ENCODE measurements at places on chromosomes 1 and 21. TPM values are rescaled to one million over a fixed set of nuclear protein-coding genes. Genes with fewer than 3 reads are reported as not detected.

S100A14 gene
- 0.57 TPM for total RNA-seq

DNA sequence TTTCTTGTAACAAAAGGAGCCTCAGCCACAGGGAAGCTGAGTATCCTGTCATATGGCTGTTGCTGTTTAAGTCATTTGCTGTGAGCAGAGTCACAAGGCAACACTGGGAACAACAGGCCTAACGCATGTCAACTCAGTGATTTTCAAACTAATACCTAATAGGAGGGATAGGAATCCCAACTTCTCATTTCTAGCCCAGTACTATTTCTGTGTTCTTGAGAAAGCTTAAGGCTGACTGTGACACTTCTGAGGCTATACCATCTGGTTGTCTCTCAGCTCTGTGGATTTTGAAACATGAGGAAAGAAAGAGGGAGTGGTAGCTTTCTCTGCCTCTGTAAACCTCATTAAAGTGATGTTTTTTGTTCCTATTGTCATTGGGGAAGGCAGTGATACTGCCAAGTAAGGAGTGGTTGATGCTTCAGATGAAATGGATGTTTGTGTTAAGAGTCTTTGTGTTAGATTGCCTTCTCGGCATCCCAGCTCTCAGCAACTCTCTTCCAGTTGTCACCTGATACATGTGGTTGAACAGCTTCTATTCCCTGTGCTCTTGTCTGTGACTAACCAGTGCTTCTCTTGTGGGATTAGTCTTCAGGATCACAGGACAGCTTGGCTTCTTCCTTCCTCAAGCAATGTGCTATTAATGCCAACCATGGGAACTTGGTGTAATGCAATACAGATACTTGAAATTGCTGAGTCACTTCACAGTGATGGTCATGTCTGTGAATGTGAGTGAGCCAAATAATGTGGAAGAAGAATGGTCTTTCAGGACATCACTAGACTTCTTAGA is 166.8 kb upstream of the IVNS1ABP start:
- H3K27ac ChIP-seq: no peak overlapping the region
- no peak overlapping the region for H3K4me3 ChIP-seq
- no peaks in the 10 kb centered on the region for H3K36me3 ChIP-seq

DNA sequence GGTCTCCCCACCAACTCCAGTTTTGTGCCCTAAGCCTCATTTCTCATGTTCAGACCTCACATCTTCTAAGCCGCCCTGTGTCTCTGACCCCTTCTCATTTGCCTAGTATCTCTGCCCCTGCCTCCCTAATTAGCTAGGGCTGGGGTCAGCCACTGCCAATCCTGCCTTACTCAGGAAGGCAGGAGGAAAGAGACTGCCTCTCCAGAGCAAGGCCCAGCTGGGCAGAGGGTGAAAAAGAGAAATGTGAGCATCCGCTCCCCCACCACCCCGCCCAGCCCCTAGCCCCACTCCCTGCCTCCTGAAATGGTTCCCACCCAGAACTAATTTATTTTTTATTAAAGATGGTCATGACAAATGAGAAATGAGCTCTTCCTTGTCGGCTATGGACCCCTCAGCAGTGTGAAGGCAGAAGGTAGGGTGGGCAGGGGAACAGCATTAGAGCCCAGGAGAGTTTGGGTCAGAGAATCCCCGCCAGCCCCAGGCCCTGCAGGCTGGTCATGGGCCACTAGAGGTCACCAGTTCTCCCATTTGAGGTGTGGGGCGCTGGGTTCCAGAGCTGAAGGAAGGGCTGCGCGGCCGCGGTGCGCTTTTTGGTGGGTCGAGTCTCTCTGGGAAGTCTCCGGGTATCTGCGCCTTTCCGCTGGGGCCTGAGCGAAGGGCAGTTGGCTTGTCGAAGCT is 11.5 kb downstream of the ADAMTSL4 start:
- H3K27ac ChIP-seq: peak overlapping the region; percentile 98
- peak overlapping the region; percentile 69 for H3K4me3 ChIP-seq
- H3K4me1 ChIP-seq: peaks cover 50% of the 10 kb centered on the region
- no peak for DNase-seq
- H3K36me3 ChIP-seq: no peaks in the 10 kb centered on the region

WNT2B gene
- 1.6 TPM for total RNA-seq

All from Panc1 (cell line).